T-helper 1 cell (primary cell): ENCODE measurements at places on chromosomes 16 and 17.
A peak's percentile ranks its signal among the peaks of the same experiment; 100 is the strongest.

DNA sequence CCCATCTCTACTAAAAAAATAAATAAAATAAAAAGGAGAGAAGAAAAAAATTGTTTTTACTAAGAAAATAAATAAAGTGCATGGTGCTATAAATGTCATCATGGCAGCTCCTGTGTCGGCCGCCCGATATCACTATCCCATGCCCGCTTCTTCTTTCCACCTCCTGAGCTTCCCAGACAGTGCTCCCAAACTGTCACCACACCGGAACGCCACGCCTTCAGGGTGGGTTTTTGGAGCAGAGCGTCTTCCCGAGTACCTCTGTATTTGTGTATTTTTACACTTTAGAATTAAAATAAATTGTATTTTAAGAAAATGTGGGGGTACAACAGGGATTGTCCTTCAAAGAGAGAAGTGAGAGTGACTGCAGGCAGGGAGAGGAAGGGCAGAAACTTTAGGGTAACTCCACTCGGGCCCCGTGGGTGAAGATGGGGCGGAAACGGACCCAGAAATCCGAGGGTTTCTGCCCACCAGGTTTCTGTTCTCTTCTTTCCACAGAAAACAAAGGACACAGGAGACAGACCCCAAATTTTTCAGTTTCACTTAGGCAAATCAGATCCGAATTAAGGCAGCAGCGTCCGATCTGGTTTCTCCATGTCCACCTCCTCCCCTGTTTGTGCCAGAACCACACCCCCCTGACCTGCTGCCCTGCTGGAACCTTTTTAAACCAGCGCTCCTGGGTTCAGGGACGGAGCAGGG, 3.6 kb upstream of the ITGAX start:
- no peak for DNase-seq

DNA sequence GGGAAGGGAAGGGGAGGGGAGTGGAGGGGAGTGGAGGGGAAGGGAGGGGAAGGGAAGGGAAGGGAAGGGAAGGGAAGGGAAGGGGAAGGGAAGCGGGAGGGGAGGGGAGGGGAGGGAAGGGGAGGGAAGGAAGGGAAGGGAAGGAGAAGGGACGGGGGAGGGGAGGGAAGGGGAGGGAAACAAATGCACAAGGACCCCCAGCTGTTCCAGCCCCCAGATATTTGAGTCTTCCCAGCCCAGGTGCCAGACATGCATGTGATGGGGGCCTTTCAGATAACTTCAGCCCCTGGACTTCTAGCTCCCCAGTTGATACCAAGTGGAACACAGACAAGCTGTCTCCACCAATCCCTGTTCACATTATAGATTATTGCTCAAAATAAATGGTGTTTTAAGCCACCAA, 14.7 kb upstream of the KDM8 start:
- DNase-seq: no peak

GRCh38 chr17:47990962-47991731, 20.2 kb downstream of the CDK5RAP3 start:
- no peak for DNase-seq

GRCh38 chr16:24999088-24999670, 16.0 kb downstream of the ARHGAP17 start:
- no peak for DNase-seq

GRCh38 chr17:41212524-41213169, 13.8 kb upstream of the KRTAP9-2 start:
- no peak for DNase-seq

DNA sequence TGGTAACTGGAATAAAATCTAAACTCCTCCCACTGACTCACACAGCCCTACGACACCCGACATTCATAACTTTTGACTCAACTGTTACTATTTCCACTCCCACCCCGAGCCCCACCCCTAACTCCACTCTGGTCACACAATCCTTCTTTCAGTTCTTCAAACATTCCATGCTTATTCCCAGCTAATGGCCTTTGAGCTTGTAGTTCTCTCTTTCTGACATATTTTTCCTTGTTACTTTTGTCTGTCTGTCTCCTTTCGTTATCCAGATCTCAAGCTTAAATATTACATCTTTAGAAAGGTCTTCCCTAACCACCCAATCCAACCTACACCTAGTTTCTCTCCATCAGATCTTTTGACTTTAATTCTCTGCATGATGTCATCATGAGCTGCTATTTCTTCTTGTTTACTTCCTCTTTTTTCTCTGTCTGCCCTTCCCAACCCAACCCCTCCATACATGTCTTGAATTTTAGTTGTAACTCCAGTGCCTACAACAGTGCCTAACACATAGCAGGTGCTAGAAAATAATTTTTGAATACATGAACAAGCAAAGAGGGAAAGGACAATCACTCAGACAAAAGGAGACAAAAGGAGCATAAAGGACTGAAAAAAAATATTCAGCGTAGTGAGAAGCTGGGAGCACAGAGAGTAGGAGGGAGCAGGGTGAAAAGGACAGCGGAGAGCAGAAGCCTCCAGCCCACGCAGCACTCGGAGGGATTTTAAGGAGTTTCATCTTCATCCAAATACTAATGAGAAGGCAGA, 65.2 kb upstream of the SMIM36 start:
- DNase-seq: no peak

DNA sequence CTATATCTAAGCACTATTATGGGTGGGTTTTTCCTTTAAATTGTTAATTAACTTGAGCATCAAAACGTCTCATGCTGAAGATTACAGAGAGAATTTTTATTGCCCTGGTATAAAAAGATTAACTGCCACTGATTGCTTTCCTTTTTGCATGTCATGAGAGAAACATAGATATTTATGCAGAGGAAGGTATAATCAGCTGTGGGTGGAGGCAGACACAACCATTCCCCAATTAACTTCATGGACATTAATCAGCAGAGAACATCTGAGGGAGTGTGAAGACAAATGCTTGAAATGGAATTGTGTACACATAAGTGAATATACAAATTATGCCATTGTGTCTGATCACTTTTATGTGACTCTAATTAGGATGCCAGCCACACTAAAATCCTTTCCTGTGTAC, 115.2 kb upstream of the CPHXL start:
- no peak for DNase-seq

- peak; percentile 76 for DNase-seq
Observed at GRCh38 chr17:78748048-78748729, 33.9 kb downstream of the CYTH1 start.
